ENCODE measurements at places on chromosomes 13 and 19. TPM values are rescaled to one million over a fixed set of nuclear protein-coding genes. Genes with fewer than 3 reads are reported as not detected.

The LMTK3 gene
- total RNA-seq, result 5.1 TPM

The CDX2 gene
- not detected for total RNA-seq

The LILRB5 gene
- total RNA-seq, result 5.3 TPM

The KLK15 gene
- not detected for total RNA-seq

The LSM4 gene
- 99.8 TPM for total RNA-seq

The CKM gene
- total RNA-seq, result 2.8 TPM

The PGLYRP1 gene
- not detected for total RNA-seq

The ZNF560 gene
- not detected for total RNA-seq

The ZNF563 gene
- total RNA-seq, result 7.1 TPM

The STOML3 gene
- not detected for total RNA-seq

The AKAP11 gene
- 46.6 TPM for total RNA-seq

The ERICH6B gene
- not detected for total RNA-seq

The IFNL1 gene
- not detected for total RNA-seq

The MISP3 gene
- total RNA-seq, result 4.3 TPM

The MAP4K1 gene
- 9.0 TPM for total RNA-seq

The RNF17 gene
- not detected for total RNA-seq

The AP1M2 gene
- 81.4 TPM for total RNA-seq

The IL12RB1 gene
- total RNA-seq, result 1.6 TPM

The C19orf44 gene
- total RNA-seq, result 5.2 TPM

The CYP2F1 gene
- not detected for total RNA-seq

The CATSPERD gene
- total RNA-seq, result not detected

The CDC34 gene
- total RNA-seq, result 30.8 TPM

The LILRA1 gene
- total RNA-seq, result 0.34 TPM

The INSR gene
- total RNA-seq, result 78.9 TPM
